Stimulated activated CD4-positive, alpha-beta T cell treated with anti-CD3 and anti-CD28 coated beads, Interleukin-12 subunit alpha, Interleukin-12 subunit beta, amount 100 ng/mL, for 24 hours (primary cell): ENCODE measurements at places on chromosomes 7 and 10.

- DNase-seq: no peak
Measured at GRCh38 chr7:97116308-97116707, 1.2 kb upstream of the SDHAF3 start.

DNA sequence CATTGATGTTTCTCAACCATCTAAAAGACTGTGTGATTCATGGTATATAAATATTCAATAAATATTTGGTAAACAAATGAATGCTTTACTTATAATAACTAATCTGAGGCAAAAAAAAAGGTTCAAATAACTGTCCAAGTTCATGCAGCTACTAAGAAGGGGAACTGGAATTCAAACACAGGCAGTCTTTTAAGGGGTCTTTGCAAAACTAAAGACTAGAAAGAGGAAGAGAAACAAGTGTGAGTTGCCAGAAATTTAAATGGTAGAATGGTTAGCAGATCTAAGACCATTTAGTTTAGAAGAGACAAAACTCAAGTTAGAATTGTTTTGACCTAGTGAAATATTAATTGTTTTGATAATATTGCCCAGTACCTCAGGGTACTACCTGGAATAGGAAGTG lies 642.0 kb upstream of the LRRN3 start:
- DNase-seq: no peak

- no peak for DNase-seq
Measured at GRCh38 chr10:3975016-3975415, 190.0 kb upstream of the KLF6 start.

- no peak for DNase-seq
Measured at GRCh38 chr10:2974503-2975207, 92.7 kb upstream of the PFKP start.

- DNase-seq: no peak
Measured at GRCh38 chr10:129343141-129343540, 123.9 kb upstream of the MGMT start.

- no peak for DNase-seq
Measured at GRCh38 chr10:78937800-78938694, 130.7 kb upstream of the ZMIZ1 start.

GRCh38 chr10:110141185-110141584 lies 66.2 kb upstream of the MXI1 start:
- DNase-seq: no peak

- DNase-seq: no peak
Measured at GRCh38 chr10:36017137-36017536, 375.0 kb upstream of the FZD8 start.

- no peak for DNase-seq
Measured at GRCh38 chr7:16817536-16817935, 12.7 kb upstream of the AGR2 start.

DNA sequence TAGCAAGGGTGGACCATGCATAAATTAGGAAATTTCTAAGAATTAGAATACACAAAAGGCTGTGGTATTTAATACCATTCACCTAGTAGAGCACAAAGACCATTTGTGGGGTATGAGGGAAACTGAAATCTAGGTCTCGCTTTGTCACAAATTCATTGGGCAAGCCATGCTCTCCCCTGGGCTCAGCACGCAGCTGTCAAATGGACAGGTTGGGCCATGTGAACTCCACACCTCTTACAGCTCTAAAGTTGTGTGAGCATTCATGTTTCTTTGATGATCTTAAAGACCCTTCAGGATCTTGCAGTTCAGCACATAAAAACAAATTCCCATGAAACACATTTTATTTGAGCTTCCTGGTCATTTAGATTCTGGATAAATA lies 121.3 kb downstream of the CHN2 start:
- DNase-seq: no peak

DNA sequence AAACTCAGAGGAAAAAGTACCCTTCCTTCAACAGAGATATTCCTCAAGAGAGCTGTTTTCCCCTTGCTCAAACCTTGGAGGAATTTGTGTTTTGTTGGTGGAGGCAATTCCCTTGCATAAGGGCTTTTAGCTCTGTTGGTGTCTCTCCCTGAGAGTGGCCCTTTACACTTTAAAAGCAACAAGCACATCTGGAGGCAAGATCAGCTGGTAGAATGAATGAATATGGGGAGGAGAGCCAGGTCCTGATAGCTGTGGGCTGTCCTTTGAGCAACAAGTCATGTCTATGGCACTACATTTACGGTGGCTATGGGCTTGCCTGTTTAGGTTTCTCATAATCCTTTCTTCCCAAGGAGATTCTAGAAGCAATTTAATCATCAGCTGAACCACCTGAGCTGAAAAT lies 384.0 kb downstream of the SORCS3 start:
- DNase-seq: no peak

DNA sequence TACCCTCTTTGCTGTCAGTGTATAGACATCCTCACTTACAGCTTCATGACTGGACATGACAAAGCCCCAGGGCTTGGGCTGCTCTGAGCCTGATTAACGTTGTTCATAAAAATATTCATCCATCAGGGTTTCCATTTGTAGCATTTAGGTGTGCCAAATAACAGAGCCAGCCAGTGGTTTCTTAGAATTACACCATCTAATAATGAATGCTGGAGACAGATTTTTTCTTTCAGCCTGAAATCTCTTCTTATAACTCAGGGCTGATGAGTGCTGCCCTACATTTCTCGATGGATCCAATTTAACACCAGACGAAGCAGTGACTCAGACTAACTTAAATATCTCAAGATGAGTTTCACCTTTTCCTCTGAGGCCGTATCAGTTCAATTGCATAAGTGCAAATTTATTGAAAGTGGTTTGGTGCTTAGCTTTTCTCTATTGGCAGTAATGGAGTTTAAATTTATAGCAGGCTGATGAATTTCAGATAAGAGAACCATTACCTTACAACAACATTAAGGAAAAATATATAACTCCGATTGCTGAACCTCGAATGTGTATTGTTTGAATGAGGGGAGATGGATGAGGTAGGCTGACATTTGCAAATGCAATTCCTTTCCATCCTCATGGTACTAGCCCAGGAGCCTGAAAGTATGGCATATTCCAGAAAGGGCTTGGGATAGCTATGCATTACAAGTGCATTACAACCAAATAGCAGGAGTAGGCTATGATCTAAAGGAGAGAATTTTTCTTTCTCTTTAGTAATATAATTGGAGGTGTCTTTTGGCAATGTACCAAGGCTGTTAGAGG lies 900.6 kb downstream of the KCNMA1 start:
- no peak for DNase-seq

GRCh38 chr7:118080947-118081346 lies 103.0 kb upstream of the LSM8 start:
- peak; percentile 46 for DNase-seq

DNA sequence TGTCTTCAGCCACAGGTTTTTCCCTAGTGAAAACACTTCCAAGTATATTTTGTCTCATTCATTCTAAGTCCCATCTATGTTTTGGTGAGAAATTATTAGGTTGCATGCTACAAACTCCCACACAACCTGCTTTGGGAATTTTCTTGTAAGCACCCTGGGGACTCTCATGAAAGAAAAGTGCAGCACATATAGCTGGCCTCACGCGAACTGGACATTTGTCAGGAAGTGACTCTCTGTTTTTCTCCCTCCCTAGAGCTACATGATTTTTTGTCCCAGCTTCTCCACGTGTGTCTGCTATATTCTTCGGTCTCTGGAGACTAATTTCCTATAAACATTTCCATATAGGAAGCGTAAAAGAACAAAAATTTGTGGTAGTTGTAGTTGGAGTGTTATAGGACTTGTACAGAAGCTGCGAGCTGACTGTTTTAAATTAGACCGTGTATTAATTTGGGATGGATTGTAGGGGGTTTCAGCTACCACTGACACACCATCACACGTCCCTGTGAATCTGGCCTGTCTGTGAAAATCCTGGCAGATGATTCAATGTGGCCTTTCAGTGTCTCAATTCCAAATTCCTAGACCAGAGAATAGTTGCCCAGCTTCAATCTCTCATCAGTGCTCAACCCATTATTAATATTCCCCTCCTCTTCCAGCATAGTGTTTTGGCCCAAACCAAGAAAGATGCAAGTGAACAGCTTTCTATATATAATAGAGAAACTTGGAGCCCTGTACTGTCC lies 40.2 kb downstream of the ARL4A start:
- no peak for DNase-seq

DNA sequence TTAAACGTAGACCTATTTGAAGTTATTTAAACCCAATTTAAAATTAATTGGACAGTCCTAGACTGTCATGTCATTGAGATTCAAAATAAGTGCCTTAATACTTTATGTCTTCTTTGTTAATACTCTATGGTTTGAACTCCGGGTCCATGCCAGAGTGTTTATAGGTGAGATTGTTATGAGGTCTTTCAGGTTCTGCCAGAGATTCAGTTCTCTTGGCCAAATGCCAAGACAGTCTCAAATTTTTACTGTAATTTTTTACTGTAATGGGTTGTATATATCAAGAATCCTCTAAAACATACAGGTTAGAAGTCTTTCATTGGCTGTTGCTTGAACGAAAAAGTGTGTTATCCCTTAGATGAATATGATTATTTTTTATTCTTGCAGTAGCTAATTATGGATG lies 3.9 kb downstream of the ADD3 start:
- DNase-seq: no peak

DNA sequence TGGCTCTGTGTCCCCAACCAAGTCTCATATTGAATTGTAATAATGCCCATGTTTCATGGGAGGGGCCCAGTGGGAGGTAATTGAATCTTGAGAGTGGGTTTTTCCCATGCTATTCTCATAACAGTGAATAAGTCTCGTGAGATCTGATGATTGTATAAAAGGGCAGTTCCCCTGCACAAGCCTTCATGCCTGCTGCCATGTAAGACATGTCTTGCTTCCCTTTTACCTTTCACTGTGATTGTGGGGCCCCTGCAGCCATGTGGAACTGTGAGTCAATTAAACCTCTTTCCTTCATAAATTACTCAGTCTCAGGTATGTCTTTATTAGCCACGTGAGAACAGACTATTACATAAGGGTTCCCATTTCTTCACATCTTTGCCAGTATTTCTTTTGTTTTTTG lies 97.1 kb upstream of the CPXM2 start:
- DNase-seq: no peak

DNA sequence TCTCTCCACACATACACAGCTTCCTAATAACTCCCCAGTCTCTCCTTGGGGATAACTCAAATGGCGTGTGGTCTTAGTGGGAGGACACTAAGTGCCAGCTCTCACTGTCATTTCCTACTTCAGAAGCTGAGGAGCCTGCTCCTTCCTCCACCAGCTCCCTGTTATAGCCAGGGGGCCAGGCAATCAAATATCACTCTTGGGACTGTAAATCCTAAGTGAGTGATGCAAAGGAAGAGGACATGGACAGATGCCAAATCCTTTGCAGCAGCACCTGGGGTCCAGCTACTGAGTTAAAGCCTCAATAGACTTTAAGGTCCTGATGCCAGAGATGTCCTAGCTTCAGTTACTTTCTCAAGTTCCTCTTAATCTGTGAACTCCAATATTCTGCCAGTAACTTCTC lies 34.1 kb downstream of the SEM1 start:
- DNase-seq: no peak

DNA sequence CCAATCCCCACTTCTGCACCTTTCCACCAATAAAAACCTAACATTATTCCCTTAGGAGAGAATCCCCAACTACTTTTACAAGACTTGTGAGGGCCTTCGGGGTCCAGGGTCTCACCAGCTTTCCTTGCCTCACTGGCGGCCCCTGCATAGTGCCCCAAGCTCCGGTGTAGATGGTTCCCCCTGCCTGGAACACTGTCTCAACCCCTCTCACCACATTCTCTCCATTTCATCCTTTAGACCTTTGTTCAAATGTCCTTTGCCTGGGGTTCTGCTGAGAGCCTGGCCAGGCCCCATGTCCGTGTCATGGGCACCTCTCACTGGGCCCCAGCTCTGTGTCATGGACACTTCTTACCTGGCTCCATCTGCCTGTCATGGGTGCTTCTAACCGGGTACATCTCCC lies 64.5 kb upstream of the SORCS3 start:
- no peak for DNase-seq

GRCh38 chr7:155553871-155554270 lies 7.5 kb upstream of the CNPY1 start:
- DNase-seq: no peak

DNA sequence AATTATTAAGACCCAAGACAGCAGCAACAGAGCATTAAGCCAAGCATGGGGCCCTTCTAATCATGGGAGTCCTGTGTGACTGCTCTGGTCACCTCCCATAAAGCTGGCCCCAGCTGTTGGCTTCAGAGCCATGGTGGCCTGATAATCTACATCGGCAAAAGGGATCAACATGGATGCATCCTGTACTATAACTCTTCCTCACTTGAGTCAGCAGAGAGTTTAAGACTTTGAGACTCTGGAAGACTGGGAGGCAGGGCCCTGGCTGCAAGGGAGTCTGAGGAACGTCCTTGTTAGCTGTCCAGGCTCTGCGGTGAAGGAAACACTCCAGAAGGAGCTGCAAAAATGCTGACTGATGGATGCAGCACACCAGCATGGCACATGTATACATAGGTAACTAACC lies 95.0 kb upstream of the KIAA1217 start:
- DNase-seq: no peak

DNA sequence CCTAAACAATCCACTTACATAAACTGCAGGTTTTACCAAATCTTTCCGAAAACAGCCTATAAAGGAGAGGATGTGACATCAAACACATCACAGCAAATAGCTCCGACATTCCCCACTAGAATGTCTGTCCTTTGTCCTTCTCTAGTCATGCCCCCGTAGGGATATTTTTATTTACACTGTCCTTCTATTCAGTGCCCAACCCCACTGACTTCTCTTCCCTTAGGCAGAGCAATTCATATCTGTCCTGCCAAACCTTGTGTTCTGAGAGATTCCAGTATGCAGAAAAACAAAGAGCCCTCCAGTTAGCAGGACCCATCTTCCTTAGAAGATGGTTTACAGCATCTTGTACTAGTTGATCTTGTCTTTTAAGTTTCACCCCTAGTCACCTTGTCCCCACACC lies 5.4 kb upstream of the GLI3 start:
- DNase-seq: no peak

GRCh38 chr10:29465384-29465783 lies 169.4 kb downstream of the SVIL start:
- DNase-seq: no peak
